Activated naive CD4-positive, alpha-beta T cell treated with anti-CD3 and anti-CD28 coated beads, Interleukin-2, amount 50 U/mL, for 72 hours (primary cell): ENCODE measurements at places on chromosomes 1 and 21. TPM values are rescaled to one million over a fixed set of nuclear protein-coding genes. Genes with fewer than 3 reads are reported as not detected.

SLC45A1 gene
- 0.43 TPM for total RNA-seq

SYT11 gene
- 21.5 TPM for total RNA-seq

ADORA1 gene
- total RNA-seq = not detected

TTC34 gene
- total RNA-seq = 0.80 TPM

SV2A gene
- total RNA-seq = 10.9 TPM

MMEL1 gene
- total RNA-seq = 1.4 TPM

HAO2 gene
- not detected for total RNA-seq

SPATA45 gene
- total RNA-seq = not detected
